ENCODE measurements at places on chromosomes 7 and 10. TPM values are rescaled to one million over a fixed set of nuclear protein-coding genes. Genes with fewer than 3 reads are reported as not detected.
A peak's percentile ranks its signal among the peaks of the same experiment; 100 is the strongest.

Gene CDHR1
- total RNA-seq, result 0.29 TPM

Gene SPACDR
- 1.0 TPM for total RNA-seq

Gene DOCK1
- 28.9 TPM for total RNA-seq

Gene ANKRD61
- total RNA-seq, result 1.3 TPM

Gene AASS
- 18.7 TPM for total RNA-seq

Gene FAM131B
- 3.1 TPM for total RNA-seq

Gene ZNF680
- total RNA-seq, result 18.0 TPM

Gene DNA2
- 17.6 TPM for total RNA-seq

Gene SHTN1
- 6.3 TPM for total RNA-seq

Gene MKLN1
- total RNA-seq, result 17.0 TPM

Gene PKD2L1
- total RNA-seq, result not detected

Gene SFTPA1
- total RNA-seq, result not detected

DNA sequence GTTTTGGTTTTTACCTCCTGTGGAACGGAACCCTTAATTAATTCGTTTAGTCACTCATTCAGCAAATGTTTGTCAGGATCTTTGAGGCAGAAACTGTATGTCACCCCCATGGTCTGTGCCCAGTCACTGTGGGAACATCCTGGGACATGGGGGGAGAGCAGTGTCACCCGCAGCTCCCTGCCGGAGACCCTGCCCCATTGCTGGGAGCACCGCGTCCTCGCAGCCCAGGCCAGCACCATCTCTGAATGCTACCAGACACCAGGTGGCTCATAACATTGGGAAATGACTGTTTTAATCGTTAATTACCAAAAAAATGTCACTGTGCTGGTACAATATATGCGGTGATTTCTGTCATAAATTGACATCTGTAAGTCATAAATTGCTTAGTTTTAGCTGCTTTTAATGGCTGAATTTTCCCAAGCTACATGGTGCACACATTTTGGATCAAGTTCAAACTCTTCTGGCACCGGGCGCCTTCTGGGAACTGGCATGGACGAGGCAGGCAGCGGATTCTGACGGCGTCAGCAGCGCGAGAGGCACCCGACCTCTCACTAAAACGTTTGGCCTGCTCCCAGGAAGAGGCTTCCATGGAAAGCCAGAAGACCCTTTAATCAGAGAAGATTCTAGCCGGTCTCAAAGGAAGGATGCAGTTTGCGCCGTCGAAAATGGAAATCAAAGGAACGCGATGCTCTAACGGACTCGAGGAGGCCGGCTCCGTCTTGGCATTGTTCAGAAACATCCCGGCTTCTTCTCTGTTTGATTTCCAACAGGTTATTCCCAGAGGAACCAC lies 184.2 kb downstream of the ADARB2 start:
- DNase-seq, result no peak

DNA sequence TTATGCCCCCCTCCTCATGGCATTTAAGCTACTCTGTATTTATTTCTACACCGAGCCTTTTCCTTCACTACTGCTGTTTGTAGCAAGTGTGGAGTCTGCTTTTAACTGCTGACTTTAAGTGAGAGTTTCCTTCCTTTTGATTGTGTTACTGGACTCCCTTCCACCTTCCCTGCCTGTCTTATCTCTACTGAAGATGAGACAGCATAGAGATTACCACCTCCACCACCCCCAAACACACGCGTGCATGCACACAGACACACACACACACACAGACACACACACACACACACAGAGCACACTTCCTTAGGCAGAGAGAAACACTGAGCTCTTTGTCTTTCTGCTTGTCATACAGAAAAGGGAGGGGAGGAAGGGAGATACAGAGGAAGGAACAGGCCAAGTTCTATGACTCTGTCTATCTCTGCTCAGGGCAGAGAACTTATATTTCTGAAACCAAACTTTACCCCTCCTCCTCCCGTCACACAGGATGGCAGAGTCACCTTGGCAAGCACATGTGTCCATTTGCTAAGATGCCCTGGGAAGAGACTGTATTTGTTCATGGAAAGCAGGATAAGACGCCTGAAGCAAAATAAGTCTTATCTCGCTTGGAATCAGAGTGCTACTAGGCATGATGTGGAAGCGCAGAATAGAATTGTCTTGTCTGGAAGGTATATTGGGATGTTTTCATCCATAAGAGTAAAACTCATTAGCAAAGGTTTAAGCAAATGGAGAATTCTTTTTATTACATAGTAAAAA lies 81.8 kb upstream of the CAV2 start:
- DNase-seq, result no peak

DNA sequence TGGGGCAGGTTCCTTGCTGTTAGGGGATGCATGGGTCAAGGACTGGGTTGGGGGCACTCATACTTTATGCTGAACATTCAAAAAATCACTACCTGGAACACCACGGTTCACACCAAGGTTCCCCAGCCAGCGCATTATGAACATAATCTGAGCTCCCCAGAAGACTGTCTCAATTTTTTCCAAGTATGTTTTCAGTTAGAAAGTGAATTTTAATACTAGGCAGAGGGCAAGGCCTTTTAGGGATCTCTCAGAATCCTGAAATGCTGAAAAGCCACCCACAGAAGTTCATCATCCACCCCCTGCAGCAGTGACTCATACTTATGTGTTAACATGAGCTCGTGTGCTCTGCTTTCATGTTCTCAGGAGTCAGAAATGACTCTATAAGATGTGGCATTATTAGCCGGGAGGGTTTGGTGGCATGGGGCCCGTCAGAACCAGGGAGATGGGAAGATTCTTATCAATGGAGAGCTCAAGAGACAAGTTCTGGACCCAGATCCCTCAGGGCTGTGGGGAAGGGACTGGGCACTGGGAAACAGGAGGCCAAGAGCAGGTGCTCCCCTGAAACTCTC lies 185.2 kb upstream of the ITGB1 start:
- DNase-seq, result peak; percentile 52

DNA sequence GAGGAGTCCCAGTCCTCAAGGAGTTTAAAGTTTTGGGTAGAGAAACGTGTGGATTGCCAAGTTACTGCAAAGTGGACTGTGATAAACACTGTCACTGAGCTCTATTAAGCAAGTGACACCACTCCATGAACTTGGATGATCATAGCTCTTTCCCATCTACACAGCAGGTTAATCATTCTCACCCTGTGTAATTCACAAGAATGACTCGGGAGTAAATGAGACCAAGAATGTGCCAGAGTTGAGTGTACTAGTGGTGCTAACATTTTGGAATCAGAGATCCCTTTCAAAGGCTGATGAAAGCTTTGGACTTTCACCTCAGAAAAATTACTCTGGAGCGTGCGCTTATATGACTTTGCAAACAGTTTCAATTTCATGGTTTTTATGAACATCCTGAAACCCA lies 80.8 kb downstream of the RBM20 start:
- no peak for DNase-seq

DNA sequence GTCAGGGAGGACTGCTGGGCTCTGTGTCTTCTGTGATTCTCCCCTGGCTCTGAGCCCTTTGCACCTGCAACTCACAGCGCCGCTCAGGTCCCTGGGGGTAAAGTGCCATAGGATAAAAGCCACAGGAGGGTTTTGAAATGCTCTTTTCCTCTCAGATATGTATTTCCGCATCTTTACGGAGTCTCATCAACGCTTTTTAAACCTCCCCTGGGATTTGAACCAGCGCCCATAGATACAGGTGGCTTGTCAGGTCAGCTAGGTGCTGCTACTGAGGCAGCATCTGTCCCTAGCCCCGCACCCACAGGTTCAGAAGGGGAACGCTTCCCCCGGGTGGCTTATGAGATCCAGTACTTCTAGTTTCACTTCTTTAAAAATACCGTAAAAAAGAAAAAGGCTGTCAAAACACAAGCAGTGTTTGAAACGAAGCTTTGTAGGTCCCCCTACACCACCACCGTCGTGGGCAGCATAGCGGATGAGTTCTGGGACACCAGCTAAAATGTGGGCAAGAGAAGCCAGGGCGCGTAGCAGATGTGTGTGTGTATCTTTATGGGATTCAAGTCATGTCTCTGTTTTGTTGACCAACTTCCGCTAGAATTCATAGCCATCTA lies 173.5 kb downstream of the CUX1 start:
- DNase-seq, result no peak

DNA sequence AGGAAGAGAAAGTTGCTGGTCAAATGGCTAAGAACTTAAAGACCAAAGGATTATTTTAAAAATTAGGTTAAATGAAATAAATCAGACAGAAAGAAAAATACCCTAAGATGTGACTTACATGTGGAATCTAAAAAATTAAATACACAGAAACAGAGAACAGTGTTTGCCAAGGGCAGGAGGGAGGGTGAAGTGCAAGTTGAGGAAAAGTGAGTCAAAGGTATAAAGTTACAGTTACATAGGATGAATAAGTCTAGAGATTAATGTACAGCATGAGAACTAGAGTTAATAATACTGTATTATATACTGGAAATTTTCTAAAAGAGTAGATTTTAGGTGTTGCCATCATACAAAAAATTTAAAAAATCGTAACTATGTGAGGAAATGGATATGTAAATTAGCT lies 146.3 kb downstream of the MDFIC start:
- no peak for DNase-seq

DNA sequence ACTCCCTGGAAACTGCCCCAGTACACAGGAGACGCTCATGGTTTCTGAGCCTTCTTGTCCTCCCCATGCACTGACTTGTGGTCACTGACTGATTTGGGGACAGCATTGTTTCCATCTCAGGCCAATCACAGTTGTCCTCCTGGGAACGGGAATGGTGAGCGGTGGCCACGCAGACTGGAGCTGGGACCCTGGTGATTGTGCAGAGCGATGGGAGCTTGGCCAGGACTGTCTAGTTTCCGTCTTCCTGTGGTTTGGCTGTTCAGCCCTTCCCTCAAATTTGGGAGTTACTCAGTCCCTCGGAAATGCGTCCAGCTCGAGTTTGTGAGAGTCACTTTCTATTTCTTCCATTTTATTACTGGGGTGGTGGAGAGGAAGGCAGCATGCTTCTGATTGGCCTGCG lies 250.9 kb downstream of the ACTR3B start:
- no peak for DNase-seq

GRCh38 chr10:11517150-11517549 lies 94.3 kb downstream of the USP6NL start:
- no peak for DNase-seq

GRCh38 chr7:26618449-26618848 lies 245.9 kb downstream of the SKAP2 start:
- no peak for DNase-seq

DNA sequence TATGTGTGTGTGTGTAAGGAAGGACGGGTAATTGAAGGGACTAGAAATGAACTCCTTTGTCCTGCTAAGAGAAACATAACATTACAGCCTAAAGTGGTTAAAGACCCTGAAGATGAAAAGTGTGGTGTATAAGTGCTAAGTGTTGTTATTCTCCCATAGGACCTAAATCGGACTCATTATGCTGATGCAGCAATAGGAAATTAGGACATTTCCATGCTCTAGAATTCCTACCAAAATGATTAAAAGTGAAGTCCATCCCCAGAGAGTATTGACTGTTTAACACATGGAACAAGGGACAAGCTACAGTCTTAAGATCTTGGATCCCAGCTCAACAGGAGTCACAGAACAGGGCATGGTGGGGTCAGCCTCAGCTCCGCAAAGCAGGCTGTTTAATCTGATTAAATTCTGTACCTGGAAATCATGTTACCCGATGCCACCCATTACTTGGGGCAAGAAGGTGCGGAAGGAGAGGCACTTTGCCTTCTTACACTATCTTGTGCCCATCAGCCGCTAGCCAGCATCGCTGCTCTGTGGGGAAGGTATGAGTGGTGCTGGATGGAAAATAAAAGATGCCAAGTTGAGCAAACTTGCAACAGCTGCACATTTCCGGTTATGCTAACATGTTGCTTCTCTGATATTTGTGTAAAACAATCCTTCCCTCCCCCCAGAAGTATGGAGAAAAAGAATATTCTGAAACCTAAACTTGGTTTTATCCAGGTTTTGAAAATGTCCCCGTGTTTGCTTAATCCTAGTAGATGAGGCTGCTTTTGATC lies 100.5 kb downstream of the CREB5 start:
- no peak for DNase-seq

GRCh38 chr7:43761938-43762692 lies 3.6 kb downstream of the BLVRA start:
- DNase-seq, result no peak

DNA sequence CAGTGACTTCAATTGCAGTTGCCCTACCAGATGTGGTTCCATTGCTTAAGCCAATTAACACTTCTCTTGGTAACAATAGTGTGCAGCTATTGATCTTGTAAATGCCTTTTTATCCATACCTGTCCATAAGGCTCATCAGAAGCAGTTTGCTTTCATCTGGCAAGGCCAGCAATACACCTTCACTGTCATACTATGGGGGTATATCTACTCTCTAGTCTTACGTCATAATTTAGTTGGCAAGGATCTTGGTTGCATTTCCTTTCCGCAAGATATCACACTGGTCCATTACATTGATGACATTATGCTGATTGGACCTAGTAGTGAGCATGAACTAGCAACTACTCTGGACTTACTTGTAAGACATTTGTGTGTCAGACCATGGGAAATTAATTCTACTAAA lies 17.7 kb upstream of the ZNF365 start:
- no peak for DNase-seq

DNA sequence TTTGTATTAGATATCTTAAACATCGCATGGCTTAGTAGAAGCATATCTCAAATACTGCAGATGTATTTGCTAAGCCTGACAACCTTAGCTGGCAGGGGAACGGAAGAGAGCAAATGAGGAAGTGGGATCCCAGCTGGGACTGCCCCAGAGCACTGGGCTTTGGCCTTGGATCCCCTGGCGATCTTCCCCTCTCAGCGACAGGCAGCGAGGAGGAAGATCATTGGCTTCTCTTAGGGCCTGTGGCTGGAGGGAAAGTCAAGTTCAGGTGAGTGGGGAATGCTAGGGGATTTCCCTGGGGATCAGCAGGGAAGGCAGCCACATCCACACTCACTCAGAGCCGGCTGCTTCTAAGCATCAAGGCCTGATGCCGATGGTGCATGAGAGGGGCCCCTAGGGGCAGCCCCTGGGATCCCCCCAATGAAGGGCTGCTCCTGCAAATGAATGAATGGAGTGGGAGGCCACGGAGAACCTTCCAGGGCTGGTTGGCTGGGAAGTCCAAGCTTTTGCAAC lies 42.0 kb downstream of the LYZL2 start:
- no peak for DNase-seq

GRCh38 chr10:77799352-77799751 lies 127.2 kb downstream of the DLG5 start:
- no peak for DNase-seq

- DNase-seq, result no peak
These were observed 11.2 kb upstream of the ARPC1A start for GRCh38 chr7:99314504-99314903.

- DNase-seq, result no peak
These were observed 7.1 kb downstream of the GRM8 start for GRCh38 chr7:127245607-127246006.

DNA sequence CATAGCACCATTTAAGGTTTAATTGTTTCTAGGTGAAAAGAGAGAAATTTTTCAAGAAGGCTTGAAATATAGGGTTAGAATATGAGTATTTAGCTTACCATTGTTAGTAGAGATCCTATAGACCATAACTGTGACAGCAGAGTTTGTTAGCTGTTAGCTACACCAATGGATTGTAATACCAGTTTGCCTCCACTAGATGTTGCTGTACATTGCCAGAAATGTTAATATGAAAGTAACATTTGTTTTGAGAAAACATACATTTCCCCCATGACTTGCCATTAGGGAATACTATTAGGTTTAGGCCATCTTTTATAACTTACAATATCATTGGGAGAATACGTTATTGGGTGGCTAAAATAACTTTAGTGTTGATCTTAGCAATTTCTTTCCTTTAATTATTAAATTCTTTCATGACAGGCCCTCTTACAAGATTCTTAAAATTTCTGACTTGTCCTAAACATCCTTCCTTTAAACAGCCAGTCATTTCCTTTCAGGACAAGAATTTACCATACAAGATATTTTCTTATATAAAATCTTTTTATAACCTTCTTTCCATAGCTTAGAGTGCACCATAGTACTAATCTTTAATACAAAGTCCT lies 39.5 kb downstream of the ZNF117 start:
- peak; percentile 60 for DNase-seq

All from H4 (cell line).